Activated CD4-positive, alpha-beta T cell treated with anti-CD3 and anti-CD28 coated beads, Interleukin-2, Interleukin-4, amounts not matched to agents 100 ng/mL and 50 ng/mL, durations not matched to agents 16 hours and 8 hours (primary cell): ENCODE measurements at places on chromosomes 1 and 21.

DNA sequence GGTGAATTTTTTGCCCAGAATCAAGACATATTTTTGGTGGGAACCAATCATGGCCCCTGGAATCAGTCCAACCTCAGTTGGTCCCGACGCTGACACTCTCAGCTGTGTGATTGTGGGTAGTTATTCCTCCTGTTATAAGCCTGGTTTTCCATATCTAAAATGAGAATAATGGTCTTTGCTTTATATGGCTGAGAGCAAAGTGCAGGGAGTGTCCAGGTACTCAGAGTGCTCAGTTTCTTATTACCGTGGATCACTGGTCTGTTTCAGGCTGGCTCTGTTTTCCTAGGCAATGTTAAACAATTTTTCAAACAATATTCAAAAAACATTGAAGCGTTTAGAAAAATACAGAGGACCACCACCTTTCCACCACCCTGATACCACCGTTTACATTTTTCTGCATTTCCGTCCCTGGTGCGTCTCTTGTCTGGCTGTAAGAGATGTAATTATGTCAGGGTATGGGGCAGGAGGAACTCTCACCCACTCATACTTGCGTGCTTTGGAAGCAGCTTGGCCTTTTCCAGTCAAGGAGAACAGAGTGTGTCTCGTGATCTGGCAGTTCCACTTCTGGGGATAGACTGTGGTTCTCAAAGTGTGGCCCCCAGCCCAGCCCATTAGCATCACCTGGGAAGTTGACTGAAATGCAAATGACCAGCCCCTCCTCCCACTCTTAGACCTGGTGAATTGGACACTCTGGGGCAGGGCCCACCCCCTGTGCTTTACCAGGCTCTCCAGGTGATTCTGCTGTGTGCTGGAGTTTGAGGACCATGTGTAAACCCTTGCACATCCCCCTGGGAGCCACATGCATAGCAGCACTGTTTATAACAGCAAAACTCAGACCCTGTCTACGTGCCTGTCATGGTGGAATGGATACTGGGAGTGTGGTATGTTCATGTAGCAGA lies 6.8 kb downstream of the MX1 start:
- DNase-seq: no peak

- peak; percentile 6 for DNase-seq
Observed at GRCh38 chr1:94801919-94802546, 18.1 kb upstream of the SLC44A3 start.

GRCh38 chr1:44002606-44003157 lies 11.3 kb downstream of the CCDC24 start:
- no peak for DNase-seq

DNA sequence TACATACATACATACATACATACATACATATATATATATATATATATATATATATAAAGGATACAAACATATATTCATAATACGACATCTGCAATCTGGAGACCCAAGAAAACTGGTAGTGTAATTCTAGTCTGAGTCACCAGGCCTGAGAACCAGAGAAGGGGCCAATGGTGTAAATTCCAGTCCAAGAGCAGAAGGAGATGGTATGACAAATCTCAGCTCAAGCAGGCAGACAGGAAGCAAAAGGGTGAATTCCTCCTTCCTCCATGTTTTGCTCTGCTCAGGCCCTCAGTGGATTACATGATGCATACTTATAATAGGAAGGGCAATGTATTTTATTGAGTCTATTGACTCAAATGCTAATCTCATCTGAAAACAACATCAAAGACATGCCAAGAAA lies 1060.4 kb upstream of the TMPRSS15 start:
- no peak for DNase-seq

GRCh38 chr21:42850463-42850862 lies 28.9 kb downstream of the WDR4 start:
- no peak for DNase-seq

DNA sequence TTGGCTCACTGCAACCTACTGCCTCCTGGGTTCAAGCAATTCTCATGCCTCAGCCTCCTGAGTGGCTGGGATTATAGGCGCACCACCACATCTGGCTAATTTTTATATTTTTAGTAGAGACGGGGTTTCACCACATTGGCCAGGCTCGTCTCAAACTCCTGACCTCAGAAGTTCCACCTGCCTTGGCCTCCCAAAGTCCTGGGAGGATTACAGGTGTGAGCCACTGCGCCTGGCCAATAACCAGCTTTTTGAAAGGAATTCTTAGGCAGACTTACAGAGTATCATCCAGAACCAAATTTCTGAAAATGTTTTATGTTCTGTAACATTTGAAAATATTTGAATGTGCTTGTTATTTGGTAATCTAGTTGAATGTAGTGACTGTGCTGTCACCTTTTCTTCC lies 14.6 kb downstream of the BTF3L4 start:
- no peak for DNase-seq
